ENCODE measurements at places on chromosomes 12 and 14. TPM values are rescaled to one million over a fixed set of nuclear protein-coding genes. Genes with fewer than 3 reads are reported as not detected.
A peak's percentile ranks its signal among the peaks of the same experiment; 100 is the strongest.

Gene GALNT4
- 1.6 TPM for polyA plus RNA-seq

Gene ST8SIA1
- 1.2 TPM for polyA plus RNA-seq

Gene TMEM233
- polyA plus RNA-seq: 0.08 TPM

Gene PHLDA1
- 3.0 TPM for polyA plus RNA-seq

Gene GUCY2C
- 0.03 TPM for polyA plus RNA-seq

DNA sequence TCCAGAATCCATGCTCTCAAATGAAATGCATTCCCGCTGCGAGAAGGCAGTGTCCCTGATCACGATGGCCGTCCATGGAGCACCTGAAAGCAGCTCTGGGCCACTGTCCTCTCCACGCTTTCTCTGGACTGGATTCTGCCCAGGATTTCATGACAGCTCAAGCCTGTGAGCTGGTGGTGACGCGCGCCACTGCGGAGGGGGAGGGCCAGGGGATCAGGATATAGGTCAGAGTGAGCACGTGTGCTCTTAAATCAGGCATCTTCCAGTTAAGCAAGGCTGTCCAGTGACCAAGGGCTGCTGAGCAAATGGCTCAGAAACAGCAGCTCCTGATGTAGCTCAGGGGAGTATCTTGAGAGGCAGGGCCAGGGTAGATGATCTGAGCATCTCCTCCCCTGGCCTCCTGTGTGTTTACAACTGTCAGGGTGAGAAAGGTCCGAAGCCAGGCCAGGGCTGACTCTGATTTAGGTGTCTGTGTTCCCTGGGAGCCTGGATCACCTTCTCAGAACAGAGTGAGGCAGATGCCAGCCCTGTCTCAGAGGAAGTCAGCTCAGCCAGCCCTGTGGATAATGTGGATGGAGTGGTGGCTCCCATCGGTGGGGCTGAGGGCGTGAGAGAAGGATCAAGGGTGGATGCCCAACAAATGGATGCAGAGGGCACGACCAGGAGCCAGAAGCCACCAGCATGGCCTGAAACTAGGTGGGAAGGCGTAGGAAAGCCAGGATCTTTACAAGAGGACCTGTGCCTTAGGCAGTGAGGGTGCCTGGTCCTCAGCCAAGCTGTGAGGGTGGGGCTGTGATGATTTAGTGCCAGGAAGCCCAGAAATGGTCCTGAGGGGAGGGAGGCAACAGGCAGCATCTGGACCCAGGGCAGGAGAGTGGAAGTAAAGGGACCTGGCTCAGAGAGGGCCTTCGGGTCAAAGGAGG lies 55.3 kb downstream of the ELK3 start:
- peak; percentile 78 for DNase-seq

- DNase-seq: no peak
Observed at GRCh38 chr12:124078800-124079199, 105.8 kb downstream of the ZNF664 start.

- no peak for DNase-seq
Observed at GRCh38 chr12:8696442-8697090, 1.2 kb upstream of the RIMKLB start.

- no peak for DNase-seq
Observed at GRCh38 chr14:40347675-40348074, 915.4 kb upstream of the FBXO33 start.

- no peak for DNase-seq
Observed at GRCh38 chr14:21978184-21978998, 304.8 kb upstream of the OR4E1 start.

DNA sequence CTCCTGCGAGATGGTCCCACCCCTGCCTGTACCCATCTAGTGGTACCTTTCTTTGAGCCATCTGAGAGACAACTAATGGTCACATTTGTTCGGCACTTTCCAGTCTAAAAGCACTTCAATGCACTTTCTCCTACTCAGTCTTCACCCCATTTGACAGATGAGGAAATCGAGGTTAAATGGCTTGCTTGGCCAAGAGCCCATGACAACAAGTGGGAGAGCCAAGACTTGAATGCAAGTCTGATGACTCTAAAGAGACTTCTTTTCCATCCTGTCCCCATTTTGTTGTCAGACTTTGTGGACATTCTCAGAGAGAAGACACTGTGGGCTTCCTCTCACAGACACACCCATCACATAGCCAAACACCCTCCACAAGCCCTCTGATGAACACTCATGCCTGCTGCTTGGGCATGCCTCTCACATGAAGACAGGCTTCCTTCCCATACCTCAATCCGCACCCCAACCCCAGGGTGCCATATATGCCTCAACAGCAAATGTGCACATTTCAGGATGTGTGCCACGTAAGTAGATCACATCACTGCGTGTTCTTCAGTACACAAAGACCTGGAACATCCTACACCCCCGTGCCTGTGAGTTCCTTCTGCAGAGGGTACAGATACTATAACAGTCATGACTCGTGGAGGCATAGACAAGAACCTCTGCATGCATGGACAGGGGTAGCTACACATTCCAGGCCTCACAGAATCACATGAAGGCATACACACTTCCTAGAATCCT lies 805 bp downstream of the MYH7 start:
- peak; percentile 4 for DNase-seq

- DNase-seq: no peak
Observed at GRCh38 chr12:79452906-79453305, 237.9 kb downstream of the PAWR start.

GRCh38 chr14:23353433-23353780 lies 720 bp upstream of the SLC22A17 start:
- DNase-seq: no peak

DNA sequence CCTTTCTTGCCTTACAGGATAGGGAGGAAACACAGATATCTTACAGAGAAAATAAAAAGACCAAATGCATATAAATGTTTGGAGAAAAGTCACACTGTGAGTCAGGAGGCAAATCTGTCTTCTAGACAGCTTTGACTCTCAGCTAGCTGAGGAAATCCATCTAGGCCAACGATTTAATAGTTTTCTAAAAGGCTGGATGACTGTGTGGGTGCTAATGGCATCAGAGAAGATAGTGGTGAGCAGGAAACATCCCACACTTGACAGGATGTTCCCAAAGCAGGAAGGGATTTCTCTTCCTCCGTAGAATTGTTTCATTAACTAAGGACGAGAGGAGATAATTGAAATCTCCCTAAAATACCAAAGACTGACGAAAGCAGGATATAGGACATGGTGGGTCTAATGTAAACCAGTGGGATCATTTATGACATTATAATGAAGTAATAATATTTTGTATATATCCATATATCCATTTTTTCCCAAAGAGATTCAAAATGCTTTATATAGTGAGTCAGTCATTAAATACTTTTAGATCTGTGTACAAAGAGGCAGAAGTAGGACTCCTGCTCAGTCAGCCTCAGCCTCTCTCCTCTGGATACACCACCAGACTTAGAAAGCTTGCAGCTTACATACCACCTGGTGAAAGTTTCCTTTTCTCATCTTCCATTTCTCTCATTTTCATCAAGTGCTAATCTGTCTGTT lies 44.3 kb upstream of the PSMA6 start:
- no peak for DNase-seq

DNA sequence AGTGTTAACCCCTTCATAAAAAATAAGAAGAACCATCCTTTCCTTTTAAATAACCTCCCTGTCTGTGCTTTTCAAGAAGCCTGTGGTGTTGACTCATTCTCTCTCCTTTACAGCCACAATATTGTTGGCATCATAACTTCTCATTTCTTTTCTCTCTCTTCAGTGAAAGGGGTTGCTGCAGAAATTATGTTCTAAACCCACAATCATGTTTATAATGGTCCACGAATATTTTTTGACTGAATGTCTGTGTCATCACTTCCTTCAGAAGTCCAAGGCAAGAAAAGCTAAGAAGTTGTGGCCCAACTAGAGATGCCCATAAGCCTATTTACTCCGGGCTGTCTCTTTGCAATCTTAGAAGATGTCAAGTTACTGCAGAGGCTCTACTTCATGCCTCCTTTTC lies 488.3 kb downstream of the APAF1 start:
- no peak for DNase-seq

DNA sequence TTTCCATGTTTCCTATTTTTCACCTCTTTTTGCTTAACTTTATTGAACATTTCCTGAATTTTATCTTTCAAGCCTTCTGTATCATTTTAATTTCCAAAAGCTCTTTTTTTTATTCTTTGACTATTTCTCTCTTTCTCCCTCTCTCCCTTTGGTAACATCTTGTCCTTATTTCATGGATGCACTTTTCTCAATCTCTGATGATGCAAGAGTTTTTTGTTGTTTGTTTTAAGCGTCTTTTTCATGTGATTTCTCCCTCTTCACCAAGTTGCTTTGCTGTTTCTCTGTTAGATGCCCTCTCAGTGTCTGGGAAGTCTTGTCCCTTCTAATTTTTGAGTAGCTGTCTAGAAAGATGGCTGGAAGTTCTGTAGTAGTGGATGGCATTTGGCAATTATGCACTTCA lies 62.6 kb downstream of the ANO6 start:
- DNase-seq: no peak

Measured in heart left ventricle (tissue), 16 donors.